NCI-H524 treated with DMSO at 0.1 percent for 48 hours (cell line): ENCODE measurements at places on chromosomes 3 and 15.

DNA sequence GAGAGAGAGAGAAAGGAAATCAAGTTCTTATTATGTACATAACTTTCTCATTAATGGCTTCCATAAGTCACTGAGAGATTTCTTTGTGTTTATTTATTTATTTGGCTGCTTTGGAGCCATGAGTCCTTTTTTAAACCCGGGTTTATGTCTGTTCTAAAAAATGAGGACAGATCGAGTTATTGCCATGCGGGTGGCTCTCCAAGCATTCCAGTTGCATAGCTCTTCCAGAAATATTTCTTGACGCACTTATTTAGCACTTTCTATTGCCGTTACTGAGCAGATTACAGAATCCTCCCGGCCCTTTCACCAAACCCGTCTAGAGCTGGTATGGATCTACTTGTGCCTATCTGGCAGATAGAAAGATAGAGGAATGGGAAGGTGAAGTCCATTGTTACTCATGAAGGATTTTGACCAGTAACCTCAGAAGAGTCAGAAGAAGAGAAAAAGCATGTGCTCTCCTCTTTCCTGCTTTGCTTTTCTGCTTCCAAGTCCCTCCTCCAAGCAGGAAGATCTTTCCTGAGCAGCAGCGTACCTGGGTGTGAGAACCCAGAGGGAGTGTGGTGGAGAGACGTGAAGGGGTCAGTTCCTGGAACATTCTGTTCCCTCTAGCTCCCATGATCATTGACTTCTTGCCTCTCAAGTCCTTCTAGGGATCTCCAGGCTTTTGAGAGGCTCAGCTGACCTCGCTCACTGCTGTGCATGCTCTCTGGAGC, 112.8 kb downstream of the LPP start:
- DNase-seq, result no peak

DNA sequence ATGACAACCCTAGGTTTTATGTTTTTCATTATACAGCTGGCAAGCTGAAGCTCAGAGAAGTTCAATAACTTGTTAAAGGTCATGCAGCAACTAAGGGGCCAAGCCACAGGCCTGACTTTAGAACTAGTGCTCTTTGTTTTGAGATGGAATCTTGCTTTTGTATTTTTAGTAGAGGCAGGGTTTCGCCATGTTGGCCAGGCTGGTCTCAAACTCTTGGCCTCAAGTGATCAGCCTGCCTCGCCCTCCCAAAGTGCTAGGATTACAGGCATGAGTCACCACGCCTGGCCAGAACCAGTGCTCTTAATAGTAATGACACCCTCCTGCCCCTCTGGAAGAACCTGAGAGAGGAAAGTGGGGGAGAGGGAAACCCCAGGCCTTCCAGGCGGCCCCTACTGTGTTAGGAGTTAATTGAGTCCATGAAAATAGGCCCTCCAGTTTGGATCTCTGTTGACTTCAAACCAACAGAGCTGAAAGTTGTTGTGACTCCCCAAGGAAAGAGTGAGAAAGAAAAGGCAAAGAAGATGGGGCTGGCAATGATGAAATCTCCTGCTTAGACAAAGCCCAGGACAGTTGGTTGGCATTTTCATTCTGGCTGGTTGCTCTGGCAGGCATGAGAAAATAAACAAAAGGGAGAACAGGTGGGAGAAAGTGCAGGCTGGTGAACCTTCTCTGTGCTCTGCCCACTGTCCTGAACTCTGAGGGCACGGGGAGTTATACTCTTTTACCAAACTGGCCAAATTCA, 3.6 kb upstream of the PRRT3 start:
- no peak for DNase-seq

DNA sequence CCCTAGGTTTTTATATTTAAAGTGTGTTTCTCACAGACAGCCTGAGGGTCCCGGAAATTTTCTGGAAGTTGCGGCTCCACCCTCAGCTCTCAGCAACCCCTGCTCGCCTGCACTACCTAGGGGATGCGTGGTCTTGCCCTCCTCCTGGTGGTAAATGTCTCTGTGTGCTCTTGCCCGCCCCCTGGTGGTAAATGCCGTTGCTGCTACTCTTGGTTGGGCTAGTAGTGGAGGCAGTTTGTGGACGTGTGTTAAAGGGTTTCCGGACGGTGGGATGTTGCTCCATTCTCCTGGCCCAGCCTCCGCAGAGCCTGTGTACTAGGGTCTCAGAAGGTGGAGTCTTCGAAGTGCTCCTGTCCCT, 27.4 kb downstream of the STOML1 start:
- peak; percentile 66 for DNase-seq

GRCh38 chr3:55332176-55332575, 154.9 kb downstream of the WNT5A start:
- no peak for DNase-seq

DNA sequence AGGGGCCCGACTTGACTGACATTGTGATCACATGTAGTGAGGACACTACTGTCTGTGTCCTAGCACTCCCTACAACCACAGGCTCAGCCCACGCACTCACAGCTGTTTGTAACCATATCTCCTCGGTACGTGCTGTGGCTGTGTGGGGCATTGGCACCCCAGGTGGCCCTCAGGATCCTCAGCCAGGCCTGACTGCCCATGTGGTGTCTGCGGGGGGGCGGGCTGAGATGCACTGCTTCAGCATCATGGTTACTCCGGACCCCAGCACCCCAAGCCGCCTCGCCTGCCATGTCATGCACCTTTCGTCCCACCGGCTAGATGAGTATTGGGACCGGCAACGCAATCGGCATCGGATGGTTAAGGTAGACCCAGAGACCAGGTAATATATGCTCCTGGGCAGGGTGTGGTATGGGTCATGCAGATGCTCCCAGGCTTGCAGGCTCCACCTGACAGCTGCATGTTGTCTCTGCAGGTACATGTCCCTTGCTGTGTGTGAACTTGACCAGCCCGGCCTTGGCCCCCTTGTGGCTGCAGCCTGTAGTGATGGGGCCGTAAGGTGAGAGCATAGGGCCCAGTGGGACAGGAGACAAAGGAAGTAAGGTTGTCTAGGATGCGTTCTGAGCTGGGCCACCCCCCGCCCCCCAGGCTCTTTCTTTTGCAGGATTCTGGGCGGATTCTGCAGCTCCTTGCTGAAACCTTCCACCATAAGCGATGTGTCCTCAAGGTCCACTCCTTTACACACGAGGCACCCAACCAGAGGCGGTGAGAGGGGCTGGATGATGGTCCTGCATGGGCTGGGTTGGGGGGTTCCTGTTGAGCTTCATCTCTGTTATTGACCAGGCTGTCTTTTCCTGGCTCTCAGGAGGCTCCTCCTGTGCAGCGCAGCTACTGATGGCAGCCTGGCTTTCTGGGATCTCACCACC, 4.4 kb downstream of the DALRD3 start:
- no peak for DNase-seq

- DNase-seq, result peak; percentile 25
Measured at GRCh38 chr3:158539414-158540014, 31.5 kb upstream of the MLF1 start.

DNA sequence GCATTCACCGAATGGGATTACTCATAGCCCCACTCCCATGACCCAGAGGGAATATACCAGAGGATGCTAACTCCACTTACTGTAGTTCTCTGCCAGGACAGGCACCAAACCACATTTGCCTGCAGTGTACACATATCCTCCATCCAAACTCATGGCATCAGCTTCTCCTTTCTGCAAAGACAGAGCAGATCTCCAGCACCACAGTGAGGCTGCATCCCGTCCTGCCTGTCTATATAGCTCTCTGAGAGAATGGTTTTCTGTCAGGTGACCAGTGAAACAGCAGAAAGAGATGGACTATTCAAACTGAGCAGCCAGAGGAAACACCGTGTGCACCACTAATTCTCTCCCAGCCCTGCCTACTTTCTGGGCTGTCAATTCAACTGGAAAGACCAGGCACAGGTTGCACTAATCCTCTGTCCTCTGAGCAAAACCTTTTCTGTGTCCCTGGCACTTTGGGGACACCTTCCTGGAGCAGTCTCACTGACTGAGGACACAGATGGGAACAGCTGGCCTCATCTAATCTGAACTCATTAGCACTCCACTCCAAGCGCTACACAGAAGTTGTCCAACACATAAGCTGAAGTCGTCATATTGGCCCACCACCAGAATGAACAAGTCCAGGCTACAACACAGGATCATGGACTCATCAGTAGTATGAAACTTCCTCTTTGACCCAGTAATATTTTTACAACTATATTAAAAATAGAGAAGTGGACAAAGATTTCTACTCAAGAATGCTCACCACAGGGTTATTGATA, 17.3 kb downstream of the LTF start:
- DNase-seq, result peak; percentile 84

DNA sequence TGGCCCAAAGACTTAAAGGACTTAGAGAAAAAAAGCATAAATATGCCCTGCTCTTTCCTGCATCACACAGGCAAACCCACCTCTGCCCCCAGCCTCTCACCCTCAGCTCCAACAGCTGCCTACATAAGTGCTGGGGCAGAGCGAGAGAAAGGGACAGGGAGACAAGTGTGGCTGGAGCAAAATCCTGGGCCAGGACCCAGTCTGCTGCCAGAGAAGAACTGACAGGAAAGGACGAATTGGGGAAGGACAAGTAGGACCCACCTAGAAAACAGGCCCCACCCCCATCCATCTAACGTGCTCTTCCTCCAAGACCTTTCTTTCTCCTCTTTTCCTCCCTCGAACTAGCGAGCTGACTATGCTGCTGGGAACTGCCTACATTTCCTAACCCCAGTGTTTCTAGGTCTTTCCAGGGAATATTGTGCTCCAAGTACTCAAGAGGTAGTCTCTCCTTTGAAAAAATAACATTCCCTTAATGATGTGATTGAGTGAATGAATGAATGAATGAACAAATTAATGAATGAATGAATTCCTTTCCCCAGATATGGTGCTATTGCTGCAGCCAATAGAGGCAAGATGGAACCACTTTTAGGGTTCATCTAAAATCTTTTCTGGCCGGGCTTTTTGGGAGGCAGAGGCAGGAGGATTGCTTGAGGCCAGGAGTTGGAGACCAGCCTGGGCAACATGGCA, 18.4 kb downstream of the IGDCC4 start:
- DNase-seq, result no peak

DNA sequence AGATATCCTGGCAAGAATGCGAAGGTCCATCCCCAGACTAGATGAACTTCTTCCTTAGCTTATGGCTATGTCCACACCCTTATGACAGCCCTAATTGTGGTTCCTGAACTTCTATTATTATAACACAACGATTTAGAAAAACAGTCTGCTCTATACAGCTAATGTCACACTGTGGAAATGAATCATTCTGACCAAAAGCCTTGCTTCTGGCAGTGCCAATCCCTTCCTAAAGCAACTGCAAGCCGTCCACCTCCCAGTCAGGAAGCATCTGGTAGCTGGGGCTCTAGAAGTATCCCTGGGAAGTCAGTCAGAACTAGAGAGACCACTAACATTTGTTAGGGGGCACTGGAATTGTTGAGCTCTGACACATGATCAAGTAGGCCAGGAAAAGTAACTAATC, 45.0 kb downstream of the MYO5A start:
- DNase-seq, result no peak

DNA sequence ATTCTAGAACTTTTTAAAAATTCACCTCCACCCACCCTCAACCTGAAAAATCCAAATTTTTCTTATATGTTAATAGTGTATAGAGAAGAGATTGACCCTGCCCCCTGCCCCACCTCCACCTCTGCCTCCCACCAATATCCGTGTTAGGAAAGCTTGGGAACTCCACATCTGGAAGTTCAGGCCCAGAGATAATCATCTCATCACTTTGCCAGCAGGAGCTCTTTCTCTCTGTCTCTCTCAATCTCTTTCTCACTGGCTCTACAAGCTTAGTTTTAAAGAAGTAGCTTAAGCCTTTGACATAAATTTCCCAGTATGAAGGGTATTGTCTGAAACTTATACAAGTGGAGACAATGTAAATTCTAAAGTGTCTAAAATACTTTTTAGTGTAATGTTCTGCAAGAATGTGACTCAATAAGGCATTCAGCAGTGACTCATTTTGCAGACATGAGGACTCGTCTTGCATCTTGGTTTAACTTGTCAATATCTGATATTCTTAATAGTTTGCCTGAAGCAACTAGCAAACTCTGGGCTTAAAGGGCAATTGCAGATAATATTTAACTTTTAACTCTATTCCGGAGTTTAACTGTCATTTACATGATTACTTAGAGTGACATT, 299.8 kb upstream of the EPHA3 start:
- DNase-seq, result no peak

GRCh38 chr3:171462224-171462623, 2.0 kb upstream of the TNIK start:
- DNase-seq, result peak; percentile 67

GRCh38 chr3:58463942-58464271, 28.0 kb upstream of the KCTD6 start:
- no peak for DNase-seq

DNA sequence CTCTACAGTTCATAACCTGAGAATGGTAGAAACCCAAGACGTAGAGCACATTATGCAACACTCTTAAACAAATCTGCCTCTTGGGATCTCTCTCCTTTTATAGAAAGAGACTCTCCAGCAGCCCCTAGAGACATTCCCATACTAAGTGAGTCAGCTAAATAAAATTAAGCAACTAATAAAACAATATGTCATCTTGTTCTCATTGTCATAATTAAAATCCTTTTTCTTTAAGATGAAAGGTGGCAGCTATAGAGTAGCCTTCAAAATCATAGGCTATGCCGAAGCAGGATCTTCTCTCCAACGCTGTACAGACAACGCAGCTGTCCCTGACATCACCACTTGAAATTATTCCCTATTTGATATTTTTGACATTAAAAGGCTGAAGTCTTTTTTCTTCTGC, 790.0 kb downstream of the FHIT start:
- no peak for DNase-seq

GRCh38 chr3:117137065-117137464, 427.5 kb downstream of the TUSC7 start:
- DNase-seq, result no peak

DNA sequence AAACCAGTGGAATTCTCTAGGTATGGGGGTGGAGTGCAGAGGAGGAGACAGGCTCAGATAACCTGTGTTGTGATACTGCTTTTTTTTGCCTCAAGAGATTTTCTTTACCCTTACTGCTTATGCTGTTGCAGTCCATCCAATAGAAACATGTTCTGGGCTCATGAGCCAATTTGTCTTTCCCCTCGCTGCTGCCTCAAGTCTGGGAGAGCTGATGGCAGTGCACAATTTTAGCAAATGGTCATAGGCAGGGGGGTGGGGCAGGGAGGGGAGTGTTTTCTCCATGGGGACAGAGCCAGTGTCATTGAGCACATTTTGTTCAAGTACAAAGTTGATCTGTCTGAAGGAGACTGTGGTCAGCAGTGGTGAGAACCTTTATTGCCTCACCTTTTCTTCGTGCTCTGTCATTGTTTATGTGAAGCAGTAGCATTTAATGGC, 134.9 kb downstream of the MBNL1 start:
- no peak for DNase-seq

DNA sequence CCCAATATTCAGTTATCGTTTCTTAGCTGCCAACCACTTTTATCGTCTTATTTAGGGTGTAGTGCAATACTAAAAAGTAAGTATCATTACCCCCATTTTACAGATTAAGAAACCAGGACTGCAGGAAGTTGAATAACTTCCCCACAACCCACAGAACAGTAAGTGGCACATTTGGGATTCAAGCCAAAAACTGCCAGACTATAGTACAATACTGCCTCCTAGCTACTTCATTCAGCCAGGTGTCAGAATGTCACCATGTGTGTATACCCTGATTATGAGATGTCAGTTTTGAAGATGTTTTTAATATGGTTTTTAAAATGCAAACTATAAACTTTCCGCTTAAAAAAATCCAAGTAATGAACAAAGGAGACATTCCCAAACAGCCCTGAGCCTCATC, 74.2 kb upstream of the PROK2 start:
- DNase-seq, result peak; percentile 14
